ENCODE measurements at places on chromosomes 2 and 18.

DNA sequence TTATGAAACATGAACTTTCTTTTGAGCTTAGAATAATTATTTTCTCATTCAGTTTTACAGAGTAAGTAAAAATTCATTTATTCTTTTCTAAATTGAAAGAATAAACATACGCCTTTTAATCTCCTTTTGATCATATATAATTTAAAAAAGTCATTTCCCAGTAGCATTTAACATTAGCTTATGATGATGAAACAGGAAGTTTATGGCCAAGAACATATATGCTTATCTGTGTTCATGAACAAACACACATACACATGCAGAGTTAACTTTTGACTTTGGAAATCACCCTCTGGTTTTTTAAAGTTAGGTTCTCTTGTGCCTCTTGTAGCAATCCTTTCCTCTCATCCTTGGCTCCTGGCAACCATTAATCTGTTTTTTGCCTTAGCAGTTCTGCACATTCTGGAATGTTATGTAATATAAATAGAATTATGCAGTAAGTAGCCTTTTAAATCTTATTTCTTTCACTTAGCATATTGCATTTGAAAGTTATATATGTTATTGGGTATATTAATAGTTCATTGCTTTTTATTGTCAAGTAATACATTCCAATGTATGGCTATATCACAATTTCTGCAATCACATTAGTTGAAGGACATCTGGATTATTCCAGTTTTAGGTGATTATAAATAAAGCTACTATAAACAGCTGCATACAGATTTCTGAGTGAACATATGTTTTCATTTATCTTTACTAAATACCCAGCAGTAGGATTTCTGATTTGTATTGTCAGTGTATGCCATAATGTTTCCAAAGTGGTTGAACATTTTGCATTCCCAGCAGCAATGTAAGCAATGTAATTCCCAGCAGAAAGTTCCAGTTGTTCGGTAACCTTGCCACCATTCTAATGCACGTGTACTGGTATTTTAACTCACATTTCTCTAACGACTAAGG, 210.3 kb downstream of the ZRANB3 start:
- no peak for DNase-seq

- DNase-seq = no peak
Observed at GRCh38 chr2:175010848-175011254, 5.7 kb upstream of the CHN1 start.

DNA sequence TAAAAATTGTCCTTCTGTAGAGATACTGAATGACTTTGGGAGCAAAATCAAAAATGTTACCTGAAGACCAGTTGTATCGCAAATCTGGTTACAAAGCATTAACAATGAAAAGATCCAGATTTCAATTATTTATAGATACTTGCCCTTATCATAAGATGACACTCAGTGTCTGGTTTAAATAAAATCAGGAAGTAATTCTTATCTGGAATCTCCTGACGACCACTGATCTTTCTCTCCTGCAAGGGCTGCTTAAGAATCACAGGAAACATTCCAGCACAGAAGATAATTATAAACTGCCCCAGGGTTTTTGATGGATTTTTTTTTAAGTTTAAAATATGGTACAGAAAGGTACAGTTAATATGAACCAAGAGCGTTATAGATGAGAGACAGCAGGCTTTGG, 205.7 kb downstream of the ALK start:
- no peak for DNase-seq

- DNase-seq = no peak
Observed at GRCh38 chr2:29281086-29281915, 166.1 kb downstream of the CLIP4 start.

DNA sequence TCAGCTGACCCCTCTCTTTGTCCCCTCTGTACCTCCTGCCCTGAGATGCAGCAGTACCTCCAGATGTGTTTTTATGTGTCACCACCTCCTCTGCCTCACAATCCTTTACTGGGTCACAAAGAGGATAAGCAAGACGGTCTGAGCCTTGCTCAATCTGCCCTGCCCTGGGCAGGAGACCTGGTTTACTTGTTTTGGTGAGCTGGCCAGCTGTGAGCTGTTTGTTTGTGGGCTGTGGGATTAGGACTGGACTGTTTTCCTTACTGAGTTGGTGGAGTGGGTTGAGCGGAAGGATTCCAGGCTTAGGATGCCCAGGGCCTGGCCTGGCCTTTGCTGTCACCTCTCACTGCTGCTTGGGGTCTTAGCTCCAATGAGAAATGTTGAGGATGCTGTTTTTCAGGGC, 299.5 kb downstream of the SRBD1 start:
- DNase-seq = no peak

DNA sequence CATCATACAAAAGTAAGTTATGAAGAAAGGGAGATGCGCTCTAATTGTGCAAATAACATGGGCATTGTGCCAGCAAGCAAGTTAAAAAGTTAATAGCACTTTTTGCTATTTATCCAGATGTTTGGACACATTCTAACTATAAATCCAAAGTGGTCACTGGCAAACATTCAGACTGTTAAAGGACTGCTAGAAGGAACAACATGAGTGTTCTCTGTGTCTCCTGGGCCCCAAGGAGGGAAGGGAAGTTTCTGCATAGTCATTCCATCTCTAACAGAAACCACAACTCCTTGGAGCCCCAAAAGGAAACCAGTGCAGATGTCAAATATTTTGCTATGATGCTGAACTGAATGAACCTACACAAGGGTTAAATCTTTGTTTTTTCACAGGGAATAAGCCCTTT, 213.3 kb upstream of the HNRNPA3 start:
- DNase-seq = no peak

DNA sequence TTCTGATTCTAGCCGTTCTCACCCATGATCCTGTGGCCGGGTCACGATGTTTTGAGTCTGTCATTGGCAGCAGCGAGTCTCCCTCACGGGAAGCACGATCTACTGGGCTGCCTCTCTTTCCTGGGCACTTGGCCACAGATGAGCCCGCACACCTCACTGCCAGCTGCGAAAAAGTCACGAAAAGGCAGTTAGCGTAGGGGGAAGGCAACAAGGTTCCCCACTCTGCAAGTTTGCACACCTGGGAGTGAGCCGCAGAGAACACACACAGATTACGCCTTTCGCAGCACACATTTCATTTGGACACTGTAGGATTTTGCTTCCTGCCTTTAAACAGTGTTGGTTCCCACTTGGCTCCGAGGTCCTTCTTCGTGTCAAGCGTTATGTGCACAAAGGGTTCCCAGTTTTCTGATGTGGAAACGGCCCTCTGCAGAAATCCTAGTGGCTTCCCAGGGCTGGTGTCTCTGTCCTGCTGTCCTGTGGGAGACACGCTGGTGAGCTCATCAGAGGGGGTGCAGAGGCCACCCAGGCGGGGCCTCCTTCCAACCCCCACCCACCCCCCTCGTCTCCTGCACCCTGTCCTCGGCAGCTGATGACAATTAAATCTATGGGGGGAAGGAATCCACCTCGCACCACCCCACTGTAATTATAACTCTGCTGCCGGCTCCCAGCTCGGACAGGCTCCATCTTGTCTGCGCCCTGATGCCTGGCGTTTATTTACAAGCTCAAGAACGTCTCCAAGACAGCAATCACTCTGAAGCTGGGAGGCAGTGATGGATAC, 157.3 kb upstream of the SALL3 start:
- no peak for DNase-seq

- no peak for DNase-seq
Observed at GRCh38 chr2:12759248-12759647, 42.5 kb downstream of the TRIB2 start.

GRCh38 chr2:2158189-2158826, 172.8 kb downstream of the MYT1L start:
- no peak for DNase-seq

DNA sequence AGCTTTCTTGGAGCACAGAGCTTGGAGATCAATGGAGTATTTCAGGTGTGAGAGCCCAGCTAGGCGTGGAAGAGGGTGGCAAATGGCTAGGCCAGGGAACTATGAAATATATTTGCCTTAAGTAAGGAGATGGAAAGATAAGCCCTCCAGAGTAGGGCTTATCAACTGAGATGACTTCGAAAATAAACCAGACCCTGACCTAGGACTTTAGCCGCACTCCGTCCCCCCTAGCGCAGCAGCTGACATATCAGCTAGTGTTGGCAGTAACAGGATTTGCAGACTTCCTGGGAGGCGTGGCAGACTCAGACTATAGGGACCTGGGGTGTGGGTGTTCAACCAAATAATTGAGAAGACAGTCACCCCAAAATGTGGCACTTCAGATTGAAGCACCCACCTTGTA, 127.7 kb upstream of the EPAS1 start:
- no peak for DNase-seq

GRCh38 chr2:20179755-20180594, 45.0 kb downstream of the SDC1 start:
- no peak for DNase-seq

DNA sequence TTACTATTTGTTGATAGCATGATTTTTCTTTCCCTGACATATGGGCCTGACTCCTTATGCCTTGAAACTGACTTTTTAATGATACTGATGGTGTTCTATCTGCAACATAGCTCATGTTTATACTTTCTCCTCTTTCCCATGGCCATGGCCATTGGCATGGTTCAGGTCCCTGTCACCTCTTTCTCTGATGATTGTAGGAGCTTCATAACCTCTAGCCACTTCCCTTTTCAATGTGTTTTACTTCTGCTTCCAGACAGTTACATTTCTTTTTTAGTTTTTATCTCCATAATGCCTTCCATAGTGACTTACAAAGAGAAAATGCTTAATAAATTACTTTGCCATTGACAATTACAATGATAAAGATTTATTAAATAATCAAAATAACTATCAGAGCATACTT, 177.9 kb upstream of the SETBP1 start:
- no peak for DNase-seq

GRCh38 chr18:62331581-62332356, 6.7 kb downstream of the TNFRSF11A start:
- DNase-seq = no peak

DNA sequence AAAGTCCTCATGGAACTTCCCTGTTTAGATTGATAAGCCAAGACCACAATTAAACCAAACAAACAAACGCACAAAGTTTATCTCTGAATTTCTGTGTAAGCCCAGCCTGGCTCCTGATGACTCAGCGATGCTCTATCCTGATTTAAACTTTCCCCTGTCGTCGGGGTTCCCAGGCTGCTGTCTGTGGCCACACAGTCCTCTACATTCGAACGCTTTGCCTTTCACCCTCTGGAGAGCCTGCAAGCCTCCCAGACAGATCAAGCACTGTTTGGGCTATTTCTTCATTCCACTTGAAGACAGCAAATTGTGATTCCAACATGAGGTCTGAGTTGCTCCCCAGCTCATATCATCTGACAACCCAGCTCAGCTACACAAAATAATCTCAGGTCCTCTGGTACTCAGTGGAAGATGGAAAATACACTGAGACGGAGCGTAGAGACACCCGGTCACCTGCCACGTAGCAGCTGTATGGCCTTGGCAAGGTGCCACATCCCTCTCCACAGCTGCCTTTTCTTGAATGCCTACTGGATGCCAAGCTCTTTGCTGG, 51.2 kb downstream of the CYRIA start:
- DNase-seq = no peak

DNA sequence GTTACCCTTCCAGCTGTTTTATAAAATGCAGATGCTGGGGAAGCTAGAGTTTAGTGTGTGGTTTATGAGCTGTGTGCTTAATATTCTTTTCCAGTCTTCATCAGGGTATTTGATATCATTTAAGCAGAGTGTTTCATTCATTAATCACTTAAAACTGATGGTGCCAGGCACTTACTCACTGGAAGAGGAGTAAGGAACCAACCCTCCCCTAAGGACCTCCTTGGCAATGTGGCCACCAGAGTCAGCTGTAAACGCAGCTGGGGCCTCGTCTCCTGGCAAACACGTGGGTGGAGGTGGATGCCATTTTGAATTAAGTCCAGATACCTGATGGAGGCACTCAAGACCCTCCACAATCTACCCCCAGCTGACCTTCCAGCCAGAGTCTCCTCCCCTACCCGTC, 331.6 kb downstream of the CLIP4 start:
- no peak for DNase-seq

DNA sequence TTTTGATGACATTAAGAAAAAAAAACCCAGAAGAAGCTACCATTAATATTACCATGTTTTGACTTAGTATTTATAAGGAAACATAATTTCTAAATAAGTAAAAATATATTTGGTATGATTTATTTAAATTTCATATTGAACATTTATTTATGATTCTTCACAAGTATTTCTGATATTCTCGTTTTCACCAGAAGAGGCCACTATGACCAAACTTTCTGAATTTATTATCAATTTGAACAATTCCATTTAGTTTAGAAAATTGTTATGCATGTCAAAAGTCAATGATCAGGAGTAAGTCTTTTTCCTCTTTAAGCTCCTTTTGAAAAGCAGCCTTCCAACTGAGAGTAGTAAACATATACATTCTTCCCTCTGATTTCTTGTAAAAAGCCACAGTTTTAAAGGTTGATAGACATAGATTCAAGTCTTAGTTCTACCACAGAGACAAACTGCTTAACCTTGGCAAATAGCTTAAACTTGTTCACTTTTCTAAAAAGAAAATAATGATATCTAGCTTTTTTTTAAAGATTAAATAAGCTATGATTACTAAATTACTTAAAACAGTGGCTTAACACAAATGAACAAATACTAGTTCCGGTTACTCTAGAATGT, 329.9 kb downstream of the TRIB2 start:
- no peak for DNase-seq

GRCh38 chr2:230723363-230723762, 10.7 kb downstream of the CAB39 start:
- DNase-seq = no peak

GRCh38 chr2:182597570-182598295, 118.3 kb upstream of the DNAJC10 start:
- no peak for DNase-seq

GRCh38 chr2:39377226-39377939, 59.7 kb downstream of the MAP4K3 start:
- peak; percentile 29 for DNase-seq

DNA sequence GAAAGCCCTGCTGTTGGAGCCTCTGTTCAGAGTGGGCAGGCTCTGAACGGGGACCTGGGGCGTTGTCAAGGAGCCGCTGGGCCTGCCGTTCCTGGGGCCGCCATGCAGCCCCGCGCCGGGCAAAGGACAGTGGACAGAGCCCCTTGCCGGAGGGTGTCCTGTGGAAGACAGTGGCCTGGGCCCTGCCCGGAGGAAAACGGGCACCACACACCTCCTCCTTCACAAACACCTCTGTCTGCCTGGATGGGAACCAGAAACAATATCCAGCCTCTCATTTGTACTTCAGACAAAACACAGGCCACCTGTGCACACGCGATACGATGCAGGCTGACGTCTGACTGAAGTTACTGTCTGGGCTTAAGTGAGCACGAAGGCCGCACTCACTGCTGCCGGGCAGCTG, 233.7 kb downstream of the TWIST2 start:
- no peak for DNase-seq

DNA sequence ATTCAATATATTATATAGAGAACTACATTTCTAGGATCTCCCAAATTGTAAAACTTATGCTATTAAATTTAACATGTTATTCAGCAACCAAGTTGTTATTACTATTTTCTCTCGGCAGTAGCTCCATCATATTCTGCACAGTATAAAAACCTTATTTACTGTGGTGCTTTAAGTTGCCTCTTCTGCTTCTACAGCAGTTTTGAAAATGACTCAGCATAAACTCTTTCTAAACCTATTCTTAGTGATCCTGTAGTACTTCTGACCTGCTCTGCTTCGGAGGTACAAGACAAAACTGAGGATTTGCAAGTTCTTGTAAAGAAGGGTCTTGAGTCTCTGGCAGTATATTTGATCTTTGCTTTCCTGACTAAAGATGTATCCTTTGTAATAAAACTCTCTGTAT, 567.2 kb downstream of the TMX3 start:
- no peak for DNase-seq
